ENCODE measurements at places on chromosomes 2 and 18.

- no peak for DNase-seq
These were observed 376.0 kb downstream of the DCC start for GRCh38 chr18:52715991-52716390.

DNA sequence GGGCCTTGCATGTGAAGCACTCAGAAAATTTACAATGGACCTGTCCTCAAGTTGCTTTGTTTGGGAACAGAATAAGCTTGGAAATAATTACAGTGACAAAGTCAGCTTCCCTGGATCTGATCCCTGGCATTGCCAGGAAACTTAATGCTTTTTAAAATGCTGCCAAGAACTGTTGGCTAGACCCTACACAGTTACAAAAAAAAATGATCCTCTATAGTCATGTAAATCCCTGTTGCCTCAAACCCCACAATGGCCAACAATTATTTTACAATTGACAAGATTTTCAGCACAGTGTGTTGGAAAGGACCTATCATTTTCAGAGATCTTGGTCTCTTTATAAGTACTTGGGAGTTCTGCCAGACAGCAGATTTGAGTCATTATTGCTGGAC, 470.4 kb upstream of the ACVR2A start:
- DNase-seq: no peak

- DNase-seq: no peak
These were observed 14.8 kb upstream of the SLC66A3 start for GRCh38 chr2:11140492-11140891.

DNA sequence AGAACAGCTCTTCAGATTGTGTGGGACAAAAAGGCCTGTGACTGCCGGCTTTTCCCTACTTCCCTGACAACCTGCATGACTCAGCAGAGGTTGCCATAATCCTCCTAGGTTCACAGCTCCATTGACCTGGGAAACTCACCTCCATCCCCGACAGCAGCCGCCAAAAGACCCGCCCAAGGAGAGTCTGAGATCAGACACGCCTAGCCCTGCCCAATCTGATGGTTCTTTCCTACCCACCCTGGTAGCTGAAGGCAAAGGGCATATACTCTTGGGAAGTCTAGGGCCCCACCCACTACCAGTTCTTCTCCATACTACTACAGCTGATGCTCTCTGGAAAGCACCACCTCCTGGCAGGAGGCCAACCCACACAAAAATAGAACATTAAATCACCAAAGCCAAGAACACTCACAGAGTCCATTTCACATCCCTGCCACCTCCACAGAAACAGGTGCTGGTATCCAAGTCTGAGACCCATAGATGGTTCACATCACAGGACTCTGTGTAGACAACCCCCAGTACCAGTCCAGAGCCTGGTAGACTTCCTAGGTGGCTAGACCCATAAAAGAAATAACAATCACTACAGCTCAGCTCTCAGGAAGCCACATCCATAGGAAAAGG, 140.6 kb downstream of the NETO1 start:
- DNase-seq: no peak

DNA sequence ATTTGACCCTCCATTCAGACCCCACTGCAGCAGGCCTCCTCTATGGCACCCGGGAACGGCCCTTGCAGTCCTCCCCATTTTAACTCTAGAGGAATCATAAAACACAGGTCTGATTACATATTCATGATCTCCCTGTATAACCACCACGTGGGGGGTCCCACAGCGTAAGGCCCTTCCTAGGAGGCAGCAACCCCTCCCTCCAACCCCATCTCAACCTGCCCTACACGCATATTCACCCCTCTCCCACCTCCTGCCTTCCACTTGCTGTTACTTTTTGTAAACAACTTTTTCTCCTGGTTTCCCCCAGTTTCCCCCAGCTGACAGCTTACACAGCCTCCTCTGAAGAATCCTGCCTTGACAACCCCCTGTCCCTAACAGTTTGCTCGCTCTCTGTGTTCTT, 85.1 kb upstream of the FOXI3 start:
- DNase-seq: no peak

GRCh38 chr2:42268528-42269151, 92.4 kb downstream of the COX7A2L start:
- no peak for DNase-seq

- no peak for DNase-seq
These were observed 156.8 kb upstream of the UBE2E3 start for GRCh38 chr2:180823546-180824141.

DNA sequence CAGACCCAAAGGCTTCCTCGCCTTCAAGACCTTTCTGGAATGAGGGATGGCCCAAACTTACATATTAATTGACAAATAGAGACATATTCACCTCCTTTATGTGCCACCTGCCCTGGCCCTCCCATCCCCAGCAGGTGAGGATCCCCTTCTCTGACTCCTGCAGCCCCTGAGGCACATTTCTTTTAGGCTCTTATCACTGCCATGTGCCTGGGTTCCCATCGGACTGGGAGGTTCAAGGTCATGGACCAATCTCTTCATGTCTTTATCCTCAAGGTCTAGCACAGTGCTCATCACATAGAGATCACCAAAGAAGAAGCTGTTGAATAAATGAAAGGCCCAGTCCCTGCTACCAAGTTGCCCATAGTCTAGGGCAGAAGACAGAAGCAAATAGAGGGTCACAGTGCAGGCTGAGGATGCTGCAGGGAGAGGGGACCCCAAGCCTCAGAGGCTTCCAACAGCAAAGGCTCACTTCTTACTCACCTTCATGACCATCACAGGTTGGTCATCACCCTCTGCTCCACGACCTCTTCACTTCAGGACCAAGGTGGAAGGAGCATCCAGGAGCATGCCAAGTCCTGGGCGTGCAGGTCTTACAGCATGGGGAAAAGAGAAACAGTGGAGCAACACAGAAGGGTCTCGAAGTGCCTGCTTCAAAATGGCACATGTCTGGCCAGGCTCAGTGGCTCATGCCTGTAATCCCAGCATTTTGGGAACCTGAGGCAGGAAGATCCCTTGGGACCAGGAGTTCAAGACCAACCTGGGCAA, 193.9 kb downstream of the SMAD2 start:
- no peak for DNase-seq

DNA sequence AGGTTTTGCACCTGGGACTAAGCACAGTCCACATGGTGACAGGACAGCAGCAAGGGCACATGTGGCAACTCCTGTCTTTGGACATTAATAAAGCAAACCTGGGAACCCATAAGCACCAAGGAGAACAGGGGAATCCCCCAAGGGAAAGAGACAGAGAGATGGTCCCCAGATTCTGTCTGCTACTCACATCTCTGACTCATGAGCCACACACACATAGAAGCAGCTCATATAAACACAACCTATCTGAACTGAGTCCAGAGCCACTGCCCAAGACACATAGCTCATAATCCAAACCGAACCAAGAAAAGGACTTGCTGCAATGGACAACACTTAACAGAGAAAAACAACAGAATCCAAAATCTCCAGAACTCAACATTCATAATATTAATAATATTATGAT, 82.5 kb downstream of the OSBPL1A start:
- no peak for DNase-seq
